Stomach (tissue), 19 donors: ENCODE measurements at places on chromosomes 6 and 20. TPM values are rescaled to one million over a fixed set of nuclear protein-coding genes. Genes with fewer than 3 reads are reported as not detected.

CST5 gene
- total RNA-seq, result not detected

DNA sequence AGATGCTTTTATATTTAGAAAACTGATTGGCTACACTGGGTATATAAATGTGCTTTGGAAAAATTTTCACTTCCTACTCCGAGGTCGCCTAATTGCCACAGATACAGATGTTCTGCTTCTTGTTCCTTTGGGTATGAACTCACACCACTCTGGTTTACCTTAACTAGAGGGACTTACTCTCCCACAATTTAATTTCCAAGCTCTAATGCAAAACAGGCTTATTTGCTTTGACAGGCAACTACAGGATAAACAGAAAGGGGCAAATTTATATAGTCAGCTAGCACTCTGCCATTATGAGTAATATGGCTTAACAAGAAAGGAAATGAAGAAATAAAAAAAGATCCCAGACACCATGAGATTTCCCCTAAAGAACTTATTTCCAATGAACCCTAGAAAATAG lies 156.9 kb upstream of the ZFP64 start:
- DNase-seq, result no peak

DNA sequence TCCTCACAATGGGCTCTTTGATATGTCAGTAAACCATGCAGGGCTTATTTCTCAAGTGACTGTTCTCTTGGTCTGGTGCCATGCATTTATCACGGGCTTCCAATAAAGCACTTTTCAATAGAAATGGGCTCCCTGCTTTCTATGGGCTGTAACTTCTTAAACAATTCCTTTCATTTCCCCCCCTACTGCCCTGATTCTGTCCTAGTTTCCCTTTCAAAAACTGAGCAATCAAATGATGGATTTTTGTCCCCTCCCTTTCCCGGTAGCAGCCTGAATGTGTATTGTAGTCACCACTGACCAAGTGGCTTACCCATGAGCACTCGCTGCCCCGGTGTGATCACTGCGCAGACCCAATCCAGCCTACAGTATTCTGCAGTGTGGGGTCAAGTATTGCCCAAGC lies 13.9 kb downstream of the RPS10 start:
- DNase-seq, result no peak

- no peak for DNase-seq
These were observed 31.2 kb upstream of the PKIB start for GRCh38 chr6:122578961-122579360.

GRCh38 chr6:44665143-44665542 lies 277.6 kb downstream of the CDC5L start:
- DNase-seq, result peak; percentile 16

- DNase-seq, result no peak
These were observed 84.1 kb downstream of the GINS1 start for GRCh38 chr20:25491446-25492038.

GRCh38 chr6:136737871-136738691 lies 54.2 kb downstream of the MAP3K5 start:
- DNase-seq, result peak; percentile 41

DNA sequence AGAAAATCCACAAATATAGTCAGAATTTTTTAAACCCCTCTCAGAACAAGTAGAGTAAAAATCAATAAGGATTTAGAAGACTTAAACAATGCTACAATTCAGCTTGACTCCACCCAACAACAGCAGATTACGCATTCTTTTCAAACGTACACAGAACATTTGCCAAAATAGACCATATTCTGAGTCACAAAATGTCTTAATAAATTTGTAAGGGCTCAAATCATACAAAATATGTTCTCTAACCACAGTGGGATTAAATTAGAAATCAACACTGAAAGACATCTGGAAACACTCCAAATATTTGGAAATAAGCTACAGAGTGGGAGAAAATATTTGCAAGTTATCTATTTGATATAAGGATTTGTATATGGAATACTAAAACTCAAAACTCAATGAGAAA lies 164.2 kb upstream of the AKAP12 start:
- DNase-seq, result no peak

- no peak for DNase-seq
These were observed 36.9 kb downstream of the CBFA2T2 start for GRCh38 chr20:33526769-33527168.

PRPH2 gene
- total RNA-seq, result 1.2 TPM
